ENCODE measurements at places on chromosomes 11 and 22.

GRCh38 chr22:39456522-39457197 lies at the start of gene MGAT3:
TSS of gene MGAT3 (plus strand) at chr22:39457012. CDS start at chr22:39487348, 30,336 bp downstream.
- no peak for DNase-seq

- no peak for DNase-seq
Observed at GRCh38 chr11:47335733-47336132, 16.8 kb downstream of the MYBPC3 start.

GRCh38 chr11:13661074-13661623 lies 7.3 kb upstream of the FAR1 start:
- no peak for DNase-seq

DNA sequence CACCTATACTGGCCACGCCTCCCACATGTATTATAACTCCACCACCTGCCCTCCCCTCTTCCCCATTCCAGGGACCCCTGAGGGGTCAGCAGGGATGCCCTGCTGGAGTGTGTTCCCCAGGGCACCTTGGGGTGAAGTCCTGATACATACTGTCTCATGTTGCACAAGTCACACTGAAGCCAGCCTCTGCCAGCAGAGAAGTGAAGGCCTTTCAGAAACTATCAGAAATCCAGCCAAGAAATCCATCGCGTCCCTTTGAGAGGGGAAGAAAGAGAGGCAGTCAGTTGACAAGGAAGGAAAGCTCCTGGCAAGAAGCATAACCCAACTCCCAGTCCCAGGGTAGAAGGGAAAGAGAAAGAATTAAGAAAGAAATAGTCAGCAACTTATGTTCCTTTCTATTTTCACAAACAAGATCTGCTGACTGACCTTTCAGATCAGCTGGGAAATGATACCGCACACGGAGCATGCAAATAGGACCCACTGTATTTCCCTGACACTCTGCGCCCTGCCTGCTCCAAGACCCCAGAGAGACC lies 45.2 kb downstream of the SC5D start:
- DNase-seq, result no peak

DNA sequence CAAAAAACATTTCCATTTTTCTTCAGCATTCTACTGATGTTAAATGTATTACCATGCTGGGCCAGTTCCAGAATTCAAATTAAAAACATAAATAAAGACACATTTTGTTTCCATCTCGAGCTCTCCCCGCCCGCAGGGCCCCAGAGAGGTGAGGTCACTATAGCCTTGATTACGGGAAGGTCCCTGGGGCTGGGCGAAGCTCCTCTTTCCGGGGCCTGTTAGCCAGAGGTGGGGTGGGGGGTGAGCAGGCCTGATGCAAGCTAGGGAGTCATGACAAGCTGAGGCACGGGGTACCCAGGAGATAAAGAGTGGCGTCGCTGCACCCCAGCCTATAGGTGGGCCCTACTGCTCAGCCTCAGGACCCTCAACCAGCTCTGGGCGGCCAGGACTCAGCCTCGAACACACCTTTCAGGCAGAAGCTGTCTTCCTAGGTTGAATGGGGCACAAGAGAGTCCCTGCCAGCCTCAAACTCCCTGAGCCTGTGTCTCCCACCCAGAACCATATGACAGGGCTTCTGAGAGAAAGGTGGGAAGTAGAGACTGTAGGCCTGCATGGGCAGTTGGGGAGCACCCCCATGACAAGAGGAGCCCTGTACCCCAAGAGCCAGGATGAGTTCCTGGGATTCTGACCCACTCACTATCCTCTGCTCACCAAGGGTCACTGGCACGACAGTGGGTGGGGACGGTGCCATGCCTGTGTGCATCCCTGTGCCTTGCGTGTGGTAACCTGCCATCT lies 34.8 kb downstream of the KCNQ1OT1 start:
- no peak for DNase-seq

- DNase-seq, result no peak
Observed at GRCh38 chr11:93274851-93275250, 55.7 kb upstream of the DEUP1 start.

GRCh38 chr22:37442537-37442936 lies 15.3 kb upstream of the ELFN2 start:
- no peak for DNase-seq

GRCh38 chr11:64284962-64285884 lies at the start of gene GPR137:
TSS of gene GPR137 (plus strand) at chr11:64285848. CDS start at chr11:64286525, 677 bp downstream.
- peak; percentile 83 for DNase-seq

DNA sequence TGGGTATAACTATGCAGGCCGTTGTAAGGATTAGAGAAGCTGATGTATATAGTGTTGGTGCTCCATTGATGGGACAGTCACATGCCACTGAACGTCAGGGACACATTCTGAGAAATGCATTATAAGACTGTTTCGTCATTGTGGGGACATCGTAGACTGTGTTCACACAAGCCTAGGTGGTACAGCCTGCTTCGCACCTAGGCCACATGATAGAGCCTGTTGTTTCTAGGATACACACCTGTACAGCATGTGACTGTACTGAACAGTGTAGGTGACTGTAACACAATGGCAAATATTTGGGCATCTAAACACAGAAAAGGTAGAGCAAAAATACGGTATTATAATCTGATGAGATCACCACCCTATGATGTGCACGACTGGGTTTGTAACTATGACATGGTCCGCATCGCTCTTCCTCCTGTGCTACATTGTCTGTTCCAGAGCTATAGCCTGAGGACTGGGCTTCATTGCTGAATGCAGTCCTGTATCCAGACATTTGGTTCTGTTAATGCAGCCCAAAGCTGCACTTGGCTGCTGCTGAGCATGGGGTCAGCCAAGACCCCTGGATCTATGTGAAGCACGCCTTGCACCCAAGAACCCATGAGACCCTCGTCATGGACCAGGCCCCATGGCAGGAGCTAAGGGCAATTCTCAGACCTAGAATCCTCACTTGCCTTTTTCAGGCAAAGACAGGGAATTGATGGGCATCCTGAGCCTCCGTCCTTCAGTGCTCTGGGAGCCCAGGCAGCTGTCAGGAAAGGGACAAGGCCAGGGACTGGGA lies 51.1 kb upstream of the THY1 start:
- no peak for DNase-seq

GRCh38 chr11:43923406-43924111 lies 18.9 kb upstream of the C11orf96 start:
- DNase-seq, result no peak

- no peak for DNase-seq
Observed at GRCh38 chr11:70416881-70417280, 18.6 kb downstream of the CTTN start.

- DNase-seq, result no peak
Observed at GRCh38 chr22:25824828-25825423, 82.9 kb downstream of the MYO18B start.

- DNase-seq, result no peak
Observed at GRCh38 chr22:30254314-30254713, 7.8 kb upstream of the LIF start.

DNA sequence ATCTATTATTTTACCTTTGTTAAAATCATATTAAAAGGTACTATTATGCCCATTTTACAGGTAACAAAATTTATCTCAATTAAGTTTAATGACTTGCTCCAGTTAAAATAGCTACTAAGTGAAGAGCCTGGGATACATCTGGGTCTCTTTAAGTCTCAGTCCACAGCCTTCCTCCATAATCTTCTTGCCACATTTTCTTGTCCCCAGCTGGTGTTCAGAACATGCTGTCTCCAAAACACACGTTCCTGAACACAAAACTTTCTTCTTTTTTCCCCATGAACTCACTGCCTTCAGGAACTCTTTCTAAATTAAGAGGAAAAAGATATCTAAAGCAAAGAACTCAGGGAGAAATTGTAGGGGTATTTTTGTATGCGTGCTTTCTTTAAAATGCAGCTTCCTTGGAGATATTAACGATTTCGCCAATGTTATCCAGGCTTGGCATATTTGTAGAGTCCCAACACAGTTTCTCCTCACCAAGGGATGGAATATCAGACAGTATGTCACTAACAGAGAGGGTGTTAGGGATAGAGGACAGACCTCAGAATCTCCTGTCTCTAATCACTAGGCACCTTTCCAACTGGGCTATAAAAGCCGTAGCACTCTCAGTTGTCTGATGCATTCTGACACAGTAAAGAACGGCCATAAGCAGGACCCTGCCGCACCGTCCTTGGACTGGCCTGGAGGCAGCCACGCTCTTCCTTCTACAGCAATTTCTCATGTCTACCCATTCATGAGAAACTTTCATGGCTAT lies 232.8 kb upstream of the BLID start:
- DNase-seq, result no peak

DNA sequence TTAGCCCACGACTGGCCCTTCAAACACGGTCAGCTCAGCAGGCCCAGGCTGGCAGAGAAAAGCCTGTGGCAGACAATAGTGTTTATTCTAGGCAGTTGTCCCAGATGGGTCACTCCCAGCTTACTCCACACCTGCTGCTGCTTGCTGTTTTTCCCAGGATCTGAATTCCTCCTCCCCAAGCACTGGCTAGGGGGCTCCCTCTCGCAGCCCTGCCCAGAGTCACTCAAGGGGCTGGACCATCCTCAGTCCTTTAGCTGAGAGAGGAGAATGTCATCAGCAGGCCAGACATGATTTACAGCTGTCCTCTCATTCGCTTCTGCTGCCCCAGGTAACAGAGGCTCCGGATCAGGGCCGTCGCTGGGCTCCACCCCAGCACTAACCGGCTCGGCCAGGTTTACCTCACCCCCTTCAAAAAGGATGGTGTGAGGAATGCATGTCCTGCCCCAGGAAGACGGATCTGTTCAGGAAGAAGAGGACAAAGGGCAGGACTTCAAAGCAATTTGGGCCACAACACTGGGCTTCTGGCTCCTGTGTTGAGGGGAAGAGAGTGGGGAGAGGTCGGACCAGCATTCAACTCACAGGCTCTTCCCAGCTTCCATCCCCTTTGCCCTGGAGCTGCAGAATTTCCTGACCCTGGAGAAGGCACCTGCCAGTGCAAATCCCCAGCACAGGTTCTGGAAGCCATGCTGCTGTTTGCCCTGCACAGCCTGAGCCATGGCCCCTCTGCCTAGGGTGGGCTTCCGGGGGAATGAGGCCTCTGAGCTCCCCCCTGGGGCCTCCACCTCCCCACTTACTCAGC lies 59.7 kb upstream of the BARX2 start:
- DNase-seq, result no peak

GRCh38 chr11:121112498-121113455 lies 11.7 kb downstream of the TECTA start:
- DNase-seq, result no peak

GRCh38 chr22:17483688-17484372 lies 79.5 kb upstream of the SLC25A18 start:
- DNase-seq, result no peak

GRCh38 chr11:90500922-90501568 lies 278.2 kb upstream of the CHORDC1 start:
- DNase-seq, result no peak

DNA sequence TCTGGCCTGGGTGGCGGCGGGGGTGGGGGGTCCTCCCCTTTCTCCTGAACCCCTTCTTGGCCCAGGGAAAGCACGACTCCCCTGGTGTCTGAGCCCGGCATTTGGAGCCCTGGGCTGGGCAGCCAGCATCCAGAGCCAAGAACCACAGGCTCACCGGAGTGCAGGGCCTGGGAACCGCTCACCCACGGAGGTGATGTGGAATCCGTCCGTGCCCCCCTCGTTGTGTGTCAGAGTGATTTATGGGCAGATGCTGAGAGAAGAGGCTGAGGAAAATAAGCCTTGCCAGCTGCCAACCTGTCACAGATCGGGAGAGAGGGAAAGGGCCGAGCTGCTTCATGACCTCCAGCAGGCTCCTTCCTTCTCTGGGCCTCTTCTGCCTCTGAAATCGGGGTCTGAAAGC lies 33.7 kb downstream of the WNT11 start:
- DNase-seq, result no peak

DNA sequence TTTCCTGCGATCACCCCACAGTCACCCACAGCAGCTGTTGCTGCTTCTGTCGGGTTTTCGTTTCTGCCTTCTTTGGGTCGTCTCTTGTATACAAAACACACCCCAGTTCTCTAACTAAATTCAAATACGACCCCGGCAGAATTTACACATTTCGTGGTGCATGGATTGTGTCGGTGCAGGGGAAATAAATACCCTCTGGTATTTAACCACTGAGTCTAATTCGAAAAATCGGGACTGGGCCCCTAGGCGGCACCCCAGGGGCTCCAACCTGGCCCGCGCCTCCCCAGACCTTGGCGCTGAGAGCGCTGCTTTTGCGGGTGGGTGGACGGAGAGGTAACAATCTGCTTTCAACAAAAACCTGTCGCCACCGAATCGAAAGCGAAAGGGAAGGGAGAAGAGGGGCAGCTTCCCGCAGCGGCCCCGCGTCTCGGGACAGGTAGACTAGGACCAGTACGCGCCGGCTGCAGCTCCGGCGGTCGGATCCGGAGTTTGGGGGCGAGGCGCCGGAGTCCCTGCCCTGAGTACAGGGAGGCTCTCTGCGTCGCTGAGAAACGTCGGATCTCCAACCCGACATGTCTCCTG lies 4.4 kb downstream of the ALX4 start:
- no peak for DNase-seq

DNA sequence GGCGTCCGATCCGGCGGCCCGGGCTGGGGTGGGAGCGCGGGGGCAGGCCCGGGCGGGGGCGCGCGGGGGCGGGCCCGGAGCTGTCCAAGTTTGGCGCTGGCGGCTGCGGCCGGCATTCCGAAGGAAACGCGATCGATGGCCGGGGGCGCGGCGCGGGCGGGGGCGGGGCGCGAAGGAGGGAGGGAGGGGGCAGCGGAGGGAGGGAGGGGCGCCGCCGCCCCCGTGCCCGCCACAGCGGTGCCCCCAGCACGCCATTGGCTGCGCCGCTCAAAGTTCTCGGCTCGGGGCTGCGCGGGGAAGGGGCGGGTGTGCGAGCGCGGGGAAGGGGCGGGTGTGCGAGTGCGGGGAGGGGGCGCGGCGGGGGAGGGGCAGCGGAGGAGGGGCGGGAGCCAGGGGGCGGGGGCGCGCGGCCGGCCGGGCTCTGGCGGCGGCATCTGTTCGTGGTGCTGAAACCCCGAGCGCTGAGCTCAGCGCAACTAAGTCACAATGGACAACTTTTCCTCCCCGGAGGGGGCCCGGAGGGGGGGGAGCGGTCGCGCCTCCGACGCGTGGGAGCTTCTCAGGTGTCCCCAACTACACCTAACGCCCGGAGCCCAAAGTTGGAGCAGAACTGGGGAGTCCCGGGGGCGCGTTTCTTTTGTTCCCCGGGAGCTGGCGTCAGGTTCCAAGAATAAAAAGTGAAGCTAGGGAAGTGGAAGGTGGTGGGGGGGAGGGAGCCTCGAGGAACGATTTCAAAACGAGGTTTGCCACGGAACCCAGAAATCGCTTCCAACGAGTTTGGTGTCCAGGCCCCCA lies 2.2 kb downstream of the PHF21B start:
- DNase-seq, result no peak

- DNase-seq, result no peak
Observed at GRCh38 chr11:104049116-104049515, 12.7 kb downstream of the DDI1 start.

- no peak for DNase-seq
Observed at GRCh38 chr11:111476366-111476765, 35.8 kb downstream of the BTG4 start.

Measured in NCI-H187 (cell line).